ENCODE measurements at places on chromosomes 2 and 18. TPM values are rescaled to one million over a fixed set of nuclear protein-coding genes. Genes with fewer than 3 reads are reported as not detected.

The POMC gene
- total RNA-seq: 12.4 TPM

The SFXN5 gene
- 7.9 TPM for total RNA-seq

The ANKRD39 gene
- total RNA-seq: 12.4 TPM

The ZNF521 gene
- total RNA-seq: 16.3 TPM

The CNNM4 gene
- 4.6 TPM for total RNA-seq

GRCh38 chr2:68726608-68727367, 7.8 kb upstream of the ARHGAP25 start:
- no peak for DNase-seq

GRCh38 chr2:163187995-163188655, 349.6 kb upstream of the KCNH7 start:
- DNase-seq: no peak

Measured in esophagus muscularis mucosa (tissue), 4 donors.